Astrocyte of the spinal cord (primary cell): ENCODE measurements at places on chromosomes 7 and 10.

DNA sequence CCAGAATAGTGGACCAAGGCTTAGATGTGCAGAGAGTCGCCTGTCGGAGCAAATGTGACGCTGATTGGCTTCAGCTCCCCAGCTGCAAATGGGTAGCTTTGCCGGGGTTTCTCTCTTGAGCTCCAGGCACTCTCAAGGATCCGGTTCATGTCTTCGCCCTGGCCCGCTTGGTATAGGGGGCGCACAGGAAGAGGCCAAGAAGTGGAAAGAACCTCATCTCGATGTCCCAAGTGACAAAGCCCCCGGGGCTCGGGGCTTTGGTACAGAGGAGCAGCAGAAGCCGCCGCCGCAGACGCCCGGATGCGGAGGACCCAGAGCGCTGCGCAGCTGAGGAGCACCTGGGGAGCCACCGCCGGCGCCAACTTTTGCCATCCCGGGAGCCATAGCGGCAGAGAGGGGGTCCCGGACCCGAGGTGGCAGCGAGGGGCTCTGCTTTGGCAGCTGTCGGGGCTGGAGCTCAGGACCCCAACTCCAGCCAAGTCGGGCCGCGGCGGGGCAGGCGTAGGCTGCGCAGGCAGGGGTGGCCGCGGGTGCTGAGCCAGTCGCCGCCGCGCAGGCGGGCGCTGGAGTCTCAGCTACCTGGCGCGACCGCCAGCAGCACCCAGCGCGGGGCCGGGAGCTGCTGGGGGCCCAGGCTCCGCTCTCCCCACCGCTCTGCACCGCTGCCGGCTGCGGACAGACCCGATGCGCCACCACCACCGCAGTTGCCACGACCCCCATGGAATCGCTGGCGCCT is 466.6 kb downstream of the XPNPEP1 start:
- no peak for DNase-seq

- peak; percentile 44 for DNase-seq
These were observed 132.7 kb downstream of the ELAPOR2 start for GRCh38 chr7:86926732-86927131.

DNA sequence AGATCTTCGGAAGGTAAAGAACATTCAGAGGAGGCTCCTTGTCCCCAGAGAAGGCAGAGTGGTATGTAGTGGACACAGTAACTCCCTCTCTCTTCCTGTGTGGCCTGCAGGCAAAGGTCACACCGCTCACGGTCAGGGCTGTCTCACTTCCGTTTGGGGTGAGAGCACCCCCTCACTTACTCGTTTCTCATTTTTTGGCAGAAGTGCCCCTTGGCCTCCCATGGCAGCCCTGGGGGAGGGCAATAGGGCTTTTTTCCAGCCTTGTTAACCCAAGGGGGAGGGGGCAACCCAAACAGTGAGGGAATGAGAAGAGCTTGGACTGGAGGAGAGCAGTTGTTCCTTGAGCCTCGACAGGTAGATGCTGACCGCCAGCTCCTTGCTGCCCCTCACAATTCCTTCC is 31.8 kb upstream of the SRGN start:
- DNase-seq, result no peak

DNA sequence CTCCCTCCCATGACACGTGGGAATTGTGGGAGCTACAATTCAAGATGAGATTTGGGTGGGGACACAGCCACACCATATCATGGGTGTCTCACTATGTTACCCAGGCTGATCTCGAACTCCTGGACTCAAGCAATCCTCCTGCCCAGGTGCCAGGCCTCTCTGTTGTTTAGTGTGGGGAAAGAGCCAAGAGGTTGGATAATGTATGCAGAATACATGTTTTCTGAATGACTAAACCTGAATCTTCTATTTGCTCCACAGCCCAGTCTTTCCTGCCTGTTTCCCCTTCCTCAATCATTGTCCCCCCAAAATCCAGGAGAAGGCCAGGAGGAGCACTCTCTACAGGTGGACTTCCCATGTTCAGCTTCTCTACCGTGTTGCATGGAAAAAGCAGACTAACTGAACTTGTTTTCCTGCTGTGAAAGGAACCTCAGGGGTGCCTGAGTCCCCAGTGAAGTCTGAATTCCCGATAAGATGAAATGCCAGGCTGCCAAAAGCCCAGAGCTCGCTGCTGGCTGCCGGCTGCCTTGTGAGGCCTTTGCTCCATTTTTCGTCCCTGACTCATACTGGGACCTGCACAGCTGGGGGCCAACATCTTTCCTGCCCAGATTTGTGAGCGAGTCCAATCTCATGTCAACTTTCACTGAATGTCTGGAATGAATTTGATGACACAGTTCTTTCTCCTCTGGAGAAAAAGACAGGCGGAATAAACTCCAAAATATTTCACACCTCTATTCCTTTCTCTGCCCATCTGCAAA is 588.0 kb downstream of the CALN1 start:
- DNase-seq, result peak; percentile 89

DNA sequence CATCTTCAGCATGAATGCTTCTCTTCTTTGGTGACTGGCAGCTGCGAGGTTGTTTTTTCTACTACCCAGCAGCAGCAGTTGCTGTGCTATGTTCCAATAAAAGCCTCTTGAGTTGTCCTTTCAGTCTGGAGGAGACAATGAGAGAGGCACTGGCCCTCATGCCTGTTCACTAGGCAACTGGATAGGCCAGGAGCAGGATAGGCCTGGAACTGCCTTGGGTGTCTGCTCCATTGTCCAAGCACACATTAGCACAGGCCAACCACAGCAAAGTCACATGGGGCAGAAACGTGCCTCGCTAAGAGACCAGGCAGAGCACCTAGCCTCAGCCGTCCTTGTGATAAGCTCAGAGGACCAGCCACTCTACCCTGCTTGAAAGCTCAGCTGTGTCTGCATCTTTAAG is 76.9 kb upstream of the PDCD4 start:
- DNase-seq, result no peak

DNA sequence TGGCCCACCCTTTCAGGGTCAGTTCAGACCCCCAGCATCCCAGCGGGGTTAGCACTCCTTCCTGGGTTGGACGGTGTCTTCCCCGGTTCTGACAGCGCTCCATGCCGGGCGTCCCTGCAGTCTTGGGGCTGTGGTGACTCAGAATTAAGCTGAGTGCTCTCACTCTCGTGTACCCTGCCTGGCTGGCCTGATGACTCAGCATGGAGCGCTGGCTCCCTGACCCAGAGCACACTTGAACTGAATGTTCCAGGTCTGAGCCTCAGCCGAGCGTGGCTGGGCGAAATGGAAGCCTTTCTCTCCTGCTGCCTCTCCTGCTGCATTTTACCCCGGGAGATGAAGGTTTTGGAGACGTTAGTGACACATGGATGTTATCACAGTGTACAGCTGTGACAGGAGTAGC is 7.1 kb downstream of the BAG3 start:
- peak; percentile 91 for DNase-seq

DNA sequence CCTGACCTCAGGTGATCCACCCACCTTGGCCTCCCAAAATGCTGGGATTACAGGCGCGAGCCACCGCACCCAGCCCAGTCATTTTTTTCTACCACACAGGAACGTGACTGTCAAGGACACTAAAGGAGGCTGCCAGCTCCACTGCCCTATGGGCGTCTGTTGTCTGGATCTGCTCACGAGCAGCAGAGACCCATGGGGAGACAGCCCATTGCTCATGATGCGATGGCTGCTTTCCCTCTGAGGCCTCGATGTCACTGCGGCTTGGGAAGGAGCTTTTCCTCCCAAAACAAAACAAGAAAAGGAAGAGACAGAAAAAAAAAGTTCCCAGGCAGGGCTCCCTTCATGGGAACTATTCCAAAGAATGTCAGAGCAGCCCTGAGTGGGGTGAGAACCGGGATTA is 70.5 kb downstream of the DENND2A start:
- DNase-seq, result no peak

GRCh38 chr10:110460111-110460809 is 37.4 kb upstream of the DUSP5 start:
- peak; percentile 25 for DNase-seq

DNA sequence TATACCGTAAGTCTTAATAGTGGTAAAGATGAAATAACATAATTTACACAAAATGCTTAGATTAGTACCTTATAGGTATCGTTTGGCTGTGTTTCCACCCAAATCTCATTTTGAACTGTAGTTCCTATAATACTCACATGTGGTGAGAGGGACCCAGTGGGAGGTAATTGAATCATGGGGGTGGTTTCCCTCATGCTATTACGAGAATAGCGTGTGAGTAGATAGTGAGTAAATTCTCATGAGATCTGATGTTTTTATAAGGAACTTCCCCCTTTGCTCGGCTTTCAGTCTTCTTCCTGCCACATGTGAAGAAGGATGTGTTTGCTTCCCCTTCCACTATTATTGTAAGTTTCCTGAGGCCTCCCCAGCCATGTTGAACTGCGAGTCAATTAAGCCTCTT is 426.3 kb upstream of the POT1 start:
- peak; percentile 89 for DNase-seq

GRCh38 chr10:20221356-20221755 is 405.1 kb downstream of the PLXDC2 start:
- DNase-seq, result no peak

GRCh38 chr10:48442090-48442808 is 135.8 kb downstream of the MAPK8 start:
- no peak for DNase-seq

- no peak for DNase-seq
These were observed 4.2 kb downstream of the RARRES2 start for GRCh38 chr7:150337179-150337578.

GRCh38 chr10:14476641-14477407 is 146.1 kb upstream of the FRMD4A start:
- DNase-seq, result peak; percentile 93

DNA sequence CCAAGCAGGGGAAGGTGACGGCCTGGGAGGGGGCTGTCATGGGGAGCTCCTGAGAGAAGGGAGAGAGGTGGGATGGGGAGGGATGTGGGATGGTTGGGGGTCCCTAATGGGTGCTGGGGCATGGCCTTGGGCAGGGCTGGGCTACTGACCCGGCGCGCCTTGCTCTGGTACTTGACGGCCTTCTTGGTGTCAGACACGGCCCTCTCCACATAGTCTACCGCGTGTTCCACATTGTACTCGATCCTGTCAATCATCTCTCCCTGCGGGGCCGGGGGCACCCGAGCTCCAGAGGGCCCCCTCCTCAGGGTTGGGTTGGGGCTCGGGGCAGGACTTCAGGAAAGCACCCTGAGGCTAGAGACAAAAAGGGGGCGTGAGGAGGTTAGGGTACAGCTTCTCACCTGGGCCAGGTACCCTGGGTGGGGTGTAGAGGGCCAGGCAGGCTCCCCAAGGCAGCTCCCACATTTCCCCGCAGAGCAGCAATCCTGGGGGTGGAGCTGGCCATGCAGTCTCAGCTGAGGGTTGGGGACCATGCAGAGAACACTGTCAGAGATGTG is 17.3 kb downstream of the BUD23 start:
- DNase-seq, result no peak

DNA sequence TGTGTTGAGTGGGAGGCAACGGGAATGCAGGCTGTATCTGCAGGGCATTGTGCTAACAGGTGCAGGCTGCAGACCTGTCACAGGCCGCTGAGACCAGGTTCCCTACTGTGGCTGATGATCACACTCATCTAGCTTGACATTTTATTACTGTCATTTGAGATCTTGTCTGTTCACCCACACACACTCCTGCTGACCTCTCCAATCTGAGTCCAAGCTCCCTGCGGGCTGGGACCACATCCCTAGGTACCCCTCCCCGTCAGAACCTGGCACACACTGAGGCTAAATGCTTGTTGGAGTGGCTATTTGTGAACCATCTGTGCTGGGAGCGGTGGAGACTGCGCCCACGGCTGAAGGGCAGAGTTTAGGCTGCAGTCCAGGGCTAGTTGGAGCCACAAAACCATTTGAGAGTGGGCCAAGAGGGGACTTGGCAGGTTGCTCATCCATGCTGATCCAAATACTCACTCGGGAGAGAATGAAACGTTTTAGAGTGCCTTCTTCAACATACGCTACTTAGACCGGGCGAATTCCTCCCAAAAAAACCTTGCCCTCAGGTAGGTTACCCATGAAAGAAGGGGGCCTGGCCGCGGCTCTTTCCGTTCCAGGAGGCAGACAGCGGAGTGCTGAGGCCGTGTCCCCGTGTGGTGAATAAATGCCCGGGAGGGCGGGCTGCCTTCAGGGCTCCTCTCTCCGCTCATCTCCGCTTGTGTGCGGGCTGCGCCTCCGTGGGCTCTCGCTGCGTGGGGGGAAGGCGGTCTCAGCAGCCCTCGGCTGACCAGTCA is 164.4 kb downstream of the RGS10 start:
- DNase-seq, result no peak

GRCh38 chr10:122999347-122999746 is 9.2 kb downstream of the IKZF5 start:
- DNase-seq, result no peak

DNA sequence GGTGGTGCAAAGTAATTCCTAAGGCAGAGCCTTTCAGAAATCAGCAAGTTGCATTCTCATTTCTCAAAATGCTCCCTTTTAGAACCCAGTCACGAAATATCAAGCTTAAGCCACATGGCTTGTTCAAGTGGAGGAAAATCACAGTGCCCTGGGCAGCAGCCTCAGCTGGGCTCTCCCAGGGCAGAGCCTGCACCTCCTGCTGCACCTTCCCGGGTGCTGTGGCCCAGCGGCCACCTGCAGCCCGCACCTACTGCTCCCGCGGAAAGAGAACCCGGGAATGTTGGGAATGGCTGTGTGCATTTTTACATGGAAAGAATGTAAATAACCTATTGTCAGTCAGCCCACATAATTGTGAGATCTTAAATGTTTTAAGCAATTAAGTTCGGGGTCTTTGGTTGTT is 396.5 kb upstream of the VSTM2A start:
- no peak for DNase-seq

DNA sequence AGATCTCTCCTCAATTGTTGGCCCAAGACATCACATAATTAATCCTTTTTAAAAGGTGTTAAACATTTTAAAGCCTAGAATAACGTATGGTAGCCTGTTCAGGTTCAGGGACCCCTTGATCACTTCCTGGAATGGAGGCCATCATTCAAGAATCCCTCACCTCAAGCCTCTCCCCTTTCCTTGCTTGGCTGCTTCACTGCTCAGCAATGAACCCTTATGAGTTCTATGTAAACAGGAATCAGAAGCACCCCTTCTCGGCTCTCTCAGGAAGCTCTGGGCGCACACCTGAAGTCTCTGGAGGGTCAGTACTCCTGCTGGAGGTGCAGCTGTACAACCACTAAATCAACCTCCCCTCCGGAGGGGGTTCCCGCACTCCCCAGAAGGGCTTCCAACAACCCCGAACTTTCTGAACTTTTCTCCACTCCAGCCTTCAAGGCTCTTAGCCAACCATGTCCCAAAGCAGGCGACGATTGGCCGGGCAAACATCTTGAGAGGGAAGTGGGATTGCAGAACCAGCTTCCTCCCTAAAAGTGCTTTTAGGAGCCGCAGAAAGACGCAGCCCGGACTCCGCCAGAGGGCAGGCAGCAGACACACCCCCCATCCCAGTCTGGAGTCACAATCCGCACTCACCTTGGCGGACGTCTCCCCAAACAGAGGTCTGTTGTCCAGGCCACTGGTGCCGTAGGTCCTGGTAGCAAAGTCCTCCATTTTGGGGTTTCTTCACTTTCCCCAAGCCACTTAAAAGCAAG is 562 bp downstream of the TMEM243 start:
- DNase-seq, result peak; percentile 32

- no peak for DNase-seq
These were observed 662 bp downstream of the NRCAM start for GRCh38 chr7:108455551-108455997.

DNA sequence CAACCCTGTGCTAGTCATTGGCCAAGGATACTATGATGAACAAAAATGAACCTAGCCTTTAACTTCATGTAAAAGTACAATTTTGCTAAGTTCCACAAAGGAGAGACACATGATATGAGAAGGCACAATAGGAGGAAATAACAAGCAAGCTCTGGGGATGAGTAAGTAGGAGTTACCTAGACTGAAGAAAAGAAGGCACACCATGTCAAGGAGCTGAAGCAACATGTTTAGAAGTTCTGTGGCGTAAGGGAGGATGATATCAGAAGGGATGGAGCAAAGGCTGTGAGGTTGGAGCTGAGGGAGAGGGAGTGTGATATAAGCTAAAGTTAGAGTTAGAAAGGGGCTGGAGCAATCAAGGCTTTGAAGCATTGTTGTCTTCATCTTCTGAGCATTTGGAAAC is 25.6 kb downstream of the KIFBP start:
- DNase-seq, result no peak
